ENCODE measurements at places on chromosomes 1 and 21.

DNA sequence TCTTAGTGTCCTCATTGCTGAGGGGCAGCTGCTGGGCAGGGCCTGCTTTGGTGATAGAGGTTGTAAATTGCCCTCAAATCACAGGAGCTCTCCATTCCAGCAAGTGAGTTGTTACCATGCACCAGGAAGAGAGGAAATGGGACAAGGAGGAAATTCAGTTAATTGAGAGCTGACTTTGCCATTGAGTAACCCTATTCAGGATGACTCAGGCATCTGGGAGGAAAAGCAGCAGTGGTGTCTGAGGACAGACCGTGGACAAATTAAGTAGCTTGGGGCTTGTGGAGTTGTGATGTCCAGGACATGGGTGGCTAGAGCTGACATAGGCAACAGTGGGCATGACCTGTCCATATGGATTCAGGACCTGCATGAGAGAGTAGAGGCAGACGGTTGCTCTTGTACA is 5.9 kb downstream of the ARHGEF10L start:
- H3K4me1 ChIP-seq = peaks cover 4% of the 10 kb centered on the region
- H3K27me3 ChIP-seq = peaks cover 58% of the 10 kb centered on the region
- no peak overlapping the region for H3K27ac ChIP-seq
- DNase-seq = no peak
- no peak overlapping the region for H3K4me3 ChIP-seq

DNA sequence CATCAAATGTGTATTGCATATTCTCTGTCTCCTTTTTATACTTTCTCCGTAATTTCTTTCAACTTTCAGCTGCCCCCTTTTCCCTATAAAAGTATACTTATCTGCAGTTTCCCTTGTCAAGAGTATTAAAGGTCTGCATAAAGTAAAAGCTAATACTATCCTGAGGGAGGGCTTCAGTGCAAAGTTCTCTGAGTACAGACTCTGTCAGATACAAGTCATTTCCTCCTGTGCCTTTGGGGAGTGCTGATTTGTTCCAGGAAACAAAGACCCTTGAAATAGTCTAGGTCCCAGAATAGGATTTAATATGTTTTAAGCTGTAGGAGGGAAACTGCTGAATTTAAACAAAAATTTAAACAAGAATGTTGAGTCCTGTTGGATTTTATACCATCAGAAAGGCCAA is 11.7 kb downstream of the GPR161 start:
- no peak overlapping the region for H3K27ac ChIP-seq
- no peaks in the 10 kb centered on the region for H3K36me3 ChIP-seq
- no peaks in the 10 kb centered on the region for H3K27me3 ChIP-seq

DNA sequence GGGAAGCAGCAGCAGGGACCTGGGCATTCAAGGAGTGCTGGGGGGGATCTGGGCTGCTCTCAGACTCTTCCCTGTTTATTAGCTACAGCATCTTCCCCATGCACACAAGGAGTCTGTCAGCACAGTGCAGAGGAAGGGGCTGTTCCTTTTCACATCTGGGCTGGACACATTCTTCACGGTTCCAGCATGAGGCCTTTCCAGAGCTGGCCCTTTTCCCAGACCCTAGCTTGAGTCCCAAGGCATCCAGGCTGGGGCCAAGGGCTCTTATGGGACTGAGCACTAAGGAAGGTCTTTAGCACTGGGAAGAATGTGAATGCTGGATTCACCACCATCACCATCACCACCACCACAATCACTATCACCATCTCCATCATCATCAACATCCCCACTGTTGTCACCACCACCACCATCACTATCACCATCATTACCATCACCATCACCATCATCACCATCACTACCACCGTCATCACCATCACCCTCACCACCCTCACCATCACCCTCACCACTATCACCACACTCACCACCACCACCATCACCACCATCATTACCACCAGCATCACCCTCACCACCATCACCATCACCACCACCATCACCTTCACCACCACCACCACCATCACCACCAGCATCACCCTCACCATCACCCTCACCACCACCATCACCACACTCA is 28.4 kb downstream of the PARK7 start:
- H3K27ac ChIP-seq = no peak overlapping the region
- no peaks in the 10 kb centered on the region for H3K27me3 ChIP-seq
- H3K4me1 ChIP-seq = peaks cover 15% of the 10 kb centered on the region
- 0 out of 2 replicates have a peak, but pooled peaks cover 3% of the 10 kb centered on the region for H3K36me3 ChIP-seq
- no peak for DNase-seq
- no peak overlapping the region for H3K4me3 ChIP-seq

DNA sequence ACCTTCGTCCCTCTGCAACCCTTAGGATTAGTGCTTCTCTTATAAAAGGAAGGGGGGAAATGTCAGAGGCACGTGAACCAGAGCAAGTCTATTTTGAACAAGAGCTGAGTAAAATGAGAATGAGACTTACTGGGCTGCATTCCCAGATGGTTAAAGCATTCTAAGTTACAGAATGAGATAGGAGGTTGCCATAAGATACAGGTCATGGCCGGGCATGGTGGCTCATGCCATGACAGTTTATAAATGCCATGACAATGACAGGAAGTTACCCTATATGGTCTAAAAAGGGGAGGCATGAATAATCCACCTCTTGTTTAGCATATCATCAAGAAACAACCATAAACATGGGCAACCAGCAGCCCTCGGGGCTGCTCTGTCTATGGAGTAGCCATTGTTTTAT is 2.5 kb upstream of the AQP10 start:
- no peak overlapping the region for H3K4me3 ChIP-seq
- no peaks in the 10 kb centered on the region for H3K27me3 ChIP-seq
- H3K27ac ChIP-seq = no peak overlapping the region

GRCh38 chr1:54706419-54706818 is 9.2 kb upstream of the TTC4 start:
- no peaks in the 10 kb centered on the region for H3K4me1 ChIP-seq
- no peak overlapping the region for H3K4me3 ChIP-seq
- no peaks in the 10 kb centered on the region for H3K36me3 ChIP-seq
- H3K27ac ChIP-seq = no peak overlapping the region

Measured in MM.1S (cell line).